ENCODE measurements at places on chromosomes 2 and 18.

- no peaks in the 10 kb centered on the region for H3K27me3 ChIP-seq
- H3K36me3 ChIP-seq = no peaks in the 10 kb centered on the region
- DNase-seq = no peak
- H3K4me1 ChIP-seq = peaks cover 10% of the 10 kb centered on the region
- peak overlapping the region; percentile 49 for H3K4me3 ChIP-seq
- peak overlapping the region; percentile 52 for H3K27ac ChIP-seq
Measured at GRCh38 chr2:231627384-231628120, 34.9 kb downstream of the TEX44 start.

DNA sequence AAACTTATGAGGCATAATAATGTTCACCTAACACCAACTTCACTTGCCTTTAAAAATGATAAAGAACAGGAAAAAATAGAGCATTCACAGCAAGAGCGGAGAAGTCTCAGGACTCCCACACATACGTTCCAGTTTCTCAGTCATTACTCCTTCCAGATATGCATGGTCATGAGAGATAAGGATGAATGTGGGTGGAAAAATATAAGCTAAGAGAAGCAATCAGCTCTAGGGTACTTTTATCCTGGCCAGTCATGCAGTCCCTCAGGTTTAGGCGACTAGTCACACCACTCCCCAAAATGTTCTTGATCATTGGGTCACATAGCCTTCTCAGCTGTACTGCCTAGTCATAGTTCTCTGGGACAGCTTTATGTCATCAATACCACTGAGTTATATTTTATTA is 29.2 kb upstream of the CCDC178 start:
- no peaks in the 10 kb centered on the region for H3K4me1 ChIP-seq
- no peaks in the 10 kb centered on the region for H3K36me3 ChIP-seq
- H3K27me3 ChIP-seq = no peaks in the 10 kb centered on the region
- no peak for DNase-seq
- H3K4me3 ChIP-seq = no peak overlapping the region

DNA sequence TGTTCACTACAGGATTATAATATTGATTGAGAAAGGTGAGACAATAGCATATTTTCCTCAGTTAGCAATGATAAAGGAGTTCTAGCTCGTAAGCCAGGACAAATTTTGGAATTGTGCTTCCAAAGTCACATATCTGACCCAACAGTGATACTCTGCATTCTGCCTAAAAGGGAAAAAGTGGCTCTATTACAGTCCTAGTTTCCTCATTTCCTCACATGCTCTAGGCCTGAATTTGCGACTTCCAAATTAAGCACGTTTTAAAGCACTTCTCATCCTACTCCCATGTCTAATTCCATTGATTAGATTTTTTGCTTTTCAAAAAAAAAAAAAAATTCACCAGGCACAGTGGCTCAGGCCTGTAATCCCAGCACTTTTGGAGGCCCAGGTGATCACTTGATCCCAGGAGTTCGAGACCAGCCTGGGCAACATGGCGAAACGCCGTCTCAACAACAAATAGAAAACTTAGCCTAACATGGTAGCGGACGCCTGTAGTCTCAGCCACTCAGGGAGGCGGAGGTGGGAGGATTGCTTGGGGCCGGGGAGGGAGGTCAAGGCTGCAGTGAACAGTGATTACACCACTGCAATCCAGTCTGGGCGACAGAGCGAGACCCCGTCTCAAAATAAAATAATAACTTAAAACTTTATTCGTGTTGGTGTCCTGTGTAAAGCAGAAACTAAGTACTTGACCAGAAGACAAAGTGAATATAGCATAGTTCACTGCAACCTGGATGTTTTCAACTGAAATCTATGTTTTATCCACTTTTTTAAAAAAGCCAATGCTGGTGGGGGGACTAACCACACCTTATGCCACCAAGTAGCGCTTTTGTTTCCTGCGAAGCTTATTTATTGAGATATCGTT is 1.5 kb downstream of the ESCO1 start:
- peak overlapping the region; percentile 96 for H3K4me3 ChIP-seq
- H3K36me3 ChIP-seq = peaks cover 5% of the 10 kb centered on the region
- peaks cover 17% of the 10 kb centered on the region for H3K27me3 ChIP-seq
- peak overlapping the region; percentile 99 for H3K27ac ChIP-seq
- H3K4me1 ChIP-seq = peaks cover 38% of the 10 kb centered on the region
- no peak for DNase-seq

DNA sequence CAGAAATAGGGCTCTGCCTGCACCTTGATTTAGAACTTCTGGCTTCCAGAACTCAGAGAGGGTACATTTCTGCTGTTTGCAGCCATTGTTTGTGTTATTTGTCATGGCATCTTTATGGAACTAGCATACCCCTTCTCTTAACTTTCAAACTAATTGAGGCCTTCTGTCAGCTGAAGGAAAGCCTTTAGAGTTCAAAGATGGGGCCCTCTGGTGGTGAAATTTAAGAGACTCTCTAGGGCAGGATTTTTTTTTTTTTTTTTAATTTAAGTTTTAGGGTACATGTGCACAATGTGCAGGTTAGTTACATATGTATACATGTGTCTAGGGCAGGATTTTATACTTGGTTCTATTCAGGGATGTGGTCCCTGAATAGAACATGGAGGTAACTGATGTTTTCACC is 260.6 kb upstream of the LINC00305 start:
- H3K27ac ChIP-seq = no peak overlapping the region
- no peaks in the 10 kb centered on the region for H3K27me3 ChIP-seq
- no peak overlapping the region for H3K4me3 ChIP-seq
- DNase-seq = no peak
- peaks cover 1% of the 10 kb centered on the region for H3K4me1 ChIP-seq
